ENCODE measurements at places on chromosomes 16 and 17.

- no peak for DNase-seq
These were observed 11.8 kb downstream of the HMOX2 start for GRCh38 chr16:4487955-4488498.

DNA sequence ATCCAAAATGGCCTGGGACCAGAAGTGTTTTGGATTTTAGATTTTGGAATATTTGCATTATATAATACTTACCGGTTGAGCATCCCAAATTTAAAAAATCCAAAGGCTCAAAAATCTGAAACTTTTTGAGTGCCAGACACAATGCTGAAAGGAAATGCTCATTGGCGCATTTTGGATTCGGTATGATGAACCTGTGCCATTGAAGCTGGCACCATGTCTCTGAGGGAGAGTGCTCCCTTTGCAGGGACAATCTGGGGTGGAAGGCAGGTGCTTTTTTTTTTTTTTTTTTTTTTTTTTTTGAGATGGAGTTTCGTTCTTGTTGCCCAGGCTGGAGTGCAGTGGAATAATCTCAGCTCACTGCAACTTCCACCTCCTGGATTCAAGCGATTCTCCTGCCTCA is 17.7 kb downstream of the SMTNL2 start:
- no peak for DNase-seq

- DNase-seq, result no peak
These were observed 17.6 kb downstream of the CFAP52 start for GRCh38 chr17:9594065-9594464.

- peak; percentile 57 for DNase-seq
These were observed 26.0 kb downstream of the NECAB2 start for GRCh38 chr16:83994087-83994486.

GRCh38 chr17:49071106-49071505 is 61.5 kb upstream of the B4GALNT2 start:
- no peak for DNase-seq

- no peak for DNase-seq
These were observed 129.4 kb upstream of the SEC14L1 start for GRCh38 chr17:77011173-77012011.

- no peak for DNase-seq
These were observed 31.0 kb upstream of the C16orf78 start for GRCh38 chr16:49342336-49343265.

GRCh38 chr17:33750943-33751701 is 458.0 kb upstream of the ASIC2 start:
- peak; percentile 48 for DNase-seq

- DNase-seq, result no peak
These were observed 20.9 kb downstream of the NLRP1 start for GRCh38 chr17:5563456-5563855.

- no peak for DNase-seq
These were observed 25.5 kb upstream of the RPH3AL start for GRCh38 chr17:378068-378467.

- DNase-seq, result peak; percentile 91
These were observed 10.0 kb downstream of the BAIAP2 start for GRCh38 chr17:81044764-81045589.

GRCh38 chr17:37475731-37476420 is 13.8 kb upstream of the DUSP14 start:
- DNase-seq, result no peak

DNA sequence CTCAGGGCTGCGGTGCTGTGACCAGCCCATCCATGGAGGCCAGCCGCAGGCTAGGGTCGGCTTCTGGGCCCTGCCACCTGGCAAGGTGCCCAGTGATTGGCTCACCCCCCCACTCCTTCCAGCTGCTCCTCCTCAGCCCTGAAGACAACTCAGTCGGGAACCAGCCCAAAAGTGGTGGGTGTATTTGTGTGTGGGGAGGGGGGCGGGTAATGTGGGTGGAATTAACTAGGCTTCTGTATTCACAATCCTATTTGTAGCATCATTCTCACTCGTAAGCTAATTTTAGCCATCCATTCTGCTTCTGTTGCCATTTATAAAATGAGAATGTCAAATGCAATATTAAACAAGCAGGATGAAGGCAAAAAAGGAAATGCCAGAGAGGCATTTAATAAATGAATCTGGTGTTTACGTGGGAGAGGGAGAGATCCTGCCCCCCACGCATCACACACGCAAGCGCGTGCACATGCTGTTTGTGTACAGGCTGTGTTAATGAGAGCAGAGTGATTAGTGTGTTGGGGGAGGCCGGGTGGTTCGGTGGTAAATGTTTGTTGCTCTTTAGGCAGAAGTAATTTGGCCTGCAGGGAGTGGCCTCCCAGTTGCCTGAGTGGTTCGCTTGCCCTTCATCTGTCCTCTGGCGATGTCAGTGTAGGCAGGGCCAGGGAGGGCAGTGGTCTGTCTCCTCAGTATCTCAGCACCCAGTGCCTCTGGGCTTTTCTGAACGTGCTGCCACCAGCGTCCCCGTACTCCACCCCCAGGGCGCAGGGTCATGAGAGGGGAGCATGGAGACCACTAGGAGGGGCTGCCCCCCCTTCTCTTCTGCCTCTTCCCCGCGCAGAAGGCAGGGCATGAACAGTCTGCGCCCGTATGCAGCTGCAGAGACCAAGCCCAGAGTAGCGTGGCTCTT is 140.1 kb downstream of the CCDC182 start:
- DNase-seq, result peak; percentile 56

GRCh38 chr17:7528842-7529241 is 20.0 kb upstream of the TNFSF12 start:
- no peak for DNase-seq

DNA sequence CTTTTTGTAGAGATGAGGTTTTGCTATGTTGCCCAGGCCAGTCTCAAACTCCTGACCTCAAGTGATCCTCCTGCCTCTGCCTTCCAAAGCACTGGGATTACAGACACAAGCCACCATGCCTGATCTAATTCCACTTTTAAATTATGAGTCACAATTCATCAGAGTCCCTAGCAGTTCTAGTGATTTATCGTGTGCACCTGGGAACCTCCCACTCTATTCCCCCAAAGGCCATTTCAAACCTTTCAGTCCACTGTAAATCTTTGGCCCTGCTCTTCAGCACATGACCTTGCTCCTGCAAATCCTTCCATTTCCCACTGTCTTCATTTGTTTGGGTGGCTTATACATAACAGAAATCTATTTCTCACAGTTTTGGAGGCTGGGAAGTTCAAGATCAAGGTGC is 73.0 kb downstream of the HS3ST2 start:
- DNase-seq, result no peak

DNA sequence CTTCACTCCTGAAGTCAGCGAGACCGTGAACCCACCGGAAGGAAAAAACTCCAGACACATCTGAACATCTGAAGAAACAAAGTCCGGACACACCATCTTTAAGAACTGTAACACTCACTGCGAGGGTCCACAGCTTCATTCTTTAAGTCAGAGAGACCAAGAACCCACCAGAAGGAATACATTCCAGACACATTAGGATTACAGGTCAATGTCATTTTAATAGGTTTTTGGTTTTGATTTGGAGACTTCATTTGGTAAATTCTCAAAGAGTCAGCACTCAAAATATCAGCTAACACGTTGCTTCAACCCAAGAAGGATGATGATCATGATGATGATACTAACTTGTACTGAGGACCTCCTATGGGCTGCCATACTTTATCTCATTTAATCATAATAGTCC is 7.6 kb upstream of the BMERB1 start:
- no peak for DNase-seq

- no peak for DNase-seq
These were observed 129.7 kb downstream of the MSI2 start for GRCh38 chr17:57385975-57386374.

GRCh38 chr17:7818746-7819645 is 15.0 kb upstream of the KDM6B start:
- no peak for DNase-seq

- no peak for DNase-seq
These were observed 11.4 kb upstream of the C1QL1 start for GRCh38 chr17:44979426-44979995.

DNA sequence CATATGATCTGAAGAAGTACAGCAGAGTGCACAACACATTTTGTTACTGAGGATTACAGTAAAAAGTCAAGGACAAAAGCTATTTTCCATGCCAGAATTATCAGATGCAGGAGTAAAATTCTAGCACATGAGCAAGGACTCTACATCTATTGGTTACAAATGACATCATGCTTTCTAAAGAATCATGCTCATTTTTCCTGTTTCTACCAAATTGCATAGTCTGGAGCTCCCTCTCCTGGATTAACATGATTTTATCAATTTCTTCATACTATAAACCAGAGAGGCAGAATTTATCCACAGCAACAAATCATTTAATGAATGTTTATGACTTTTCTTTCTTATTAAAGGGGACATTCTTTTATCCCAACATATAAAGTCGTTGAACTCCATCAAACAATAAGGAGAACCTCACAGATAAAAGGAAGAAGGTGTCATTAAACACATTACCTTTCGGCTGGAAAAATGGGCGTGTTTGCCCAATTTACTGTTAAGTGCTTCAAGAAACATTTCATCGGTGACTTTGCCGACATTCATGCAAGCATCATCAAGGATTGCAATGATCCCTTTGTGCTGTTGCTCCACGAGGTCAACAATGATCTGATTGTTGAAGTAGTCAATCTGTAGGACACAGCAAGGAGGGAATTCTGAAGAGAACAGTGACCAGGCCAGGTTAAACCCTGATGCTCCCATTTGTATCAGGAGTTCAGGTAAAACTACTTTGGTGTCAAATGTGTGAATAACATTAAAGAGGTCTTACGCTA is 121.7 kb downstream of the MYO1D start:
- DNase-seq, result peak; percentile 66

GRCh38 chr16:50088302-50088701 is 22.5 kb downstream of the HEATR3 start:
- DNase-seq, result no peak

DNA sequence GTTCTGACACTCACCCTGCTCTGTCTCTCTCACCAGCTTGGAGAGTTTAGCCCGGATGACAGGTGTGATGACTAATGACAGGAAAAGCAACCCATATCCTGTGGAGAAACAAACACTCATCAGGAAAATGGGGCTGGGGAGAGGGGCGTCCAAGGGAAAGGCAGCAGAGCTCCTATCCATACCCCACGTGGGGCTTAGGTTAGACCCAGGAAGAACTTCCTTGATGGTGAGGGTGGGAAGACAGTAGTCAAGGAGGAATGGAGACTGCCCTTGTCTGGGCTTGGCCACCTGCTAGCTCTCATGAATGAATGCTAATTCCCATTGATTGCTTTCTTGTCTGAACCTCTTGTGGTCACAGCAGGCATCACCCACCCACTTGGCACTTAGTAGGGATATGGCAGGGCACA is 3.8 kb downstream of the SLC46A1 start:
- no peak for DNase-seq
